Neural crest cell (in vitro differentiated cells): ENCODE measurements at places on chromosomes 16 and 17.

- no peak for DNase-seq
Measured at GRCh38 chr17:69473841-69474831, 59.6 kb downstream of the MAP2K6 start.

DNA sequence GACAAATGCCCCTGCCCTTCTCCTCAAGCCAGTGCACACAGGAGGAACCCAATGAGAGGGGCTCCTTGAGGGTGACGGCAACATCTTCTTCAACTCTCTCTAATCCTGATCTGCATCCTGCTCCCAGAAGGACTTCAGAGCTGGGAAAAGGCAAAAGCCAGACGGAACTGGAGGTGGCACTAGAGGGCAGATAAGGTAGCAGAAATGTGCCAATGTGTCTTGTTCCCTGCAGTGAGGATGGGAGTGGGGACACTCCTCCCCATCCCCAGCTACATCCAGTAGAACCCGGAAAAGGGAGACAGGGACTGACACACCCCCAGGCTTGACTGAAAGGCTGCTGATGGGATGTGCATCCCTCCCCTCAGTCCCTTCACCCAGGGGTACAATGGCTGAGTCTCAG, 28.5 kb downstream of the SRCIN1 start:
- no peak for DNase-seq

- no peak for DNase-seq
Measured at GRCh38 chr17:8369944-8370343, 6.6 kb downstream of the KRABD2 start.

DNA sequence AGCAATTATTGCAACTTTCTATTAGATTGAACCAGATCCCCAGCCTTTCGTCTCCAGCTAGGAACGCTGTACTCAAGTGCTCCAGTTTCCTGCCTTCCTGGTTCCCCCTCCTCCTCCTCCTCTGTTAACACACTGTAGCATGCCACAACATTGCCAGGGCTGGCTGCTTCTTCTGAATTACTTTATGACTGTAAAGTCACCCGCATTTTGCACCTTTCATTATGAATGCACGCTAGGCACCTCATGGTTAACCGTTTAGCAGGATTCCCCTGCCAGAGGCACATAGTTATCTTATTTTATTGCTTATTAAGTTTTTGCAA, 4.5 kb downstream of the ZNF423 start:
- no peak for DNase-seq

GRCh38 chr17:3960764-3961163, 3.5 kb downstream of the ATP2A3 start:
- no peak for DNase-seq

DNA sequence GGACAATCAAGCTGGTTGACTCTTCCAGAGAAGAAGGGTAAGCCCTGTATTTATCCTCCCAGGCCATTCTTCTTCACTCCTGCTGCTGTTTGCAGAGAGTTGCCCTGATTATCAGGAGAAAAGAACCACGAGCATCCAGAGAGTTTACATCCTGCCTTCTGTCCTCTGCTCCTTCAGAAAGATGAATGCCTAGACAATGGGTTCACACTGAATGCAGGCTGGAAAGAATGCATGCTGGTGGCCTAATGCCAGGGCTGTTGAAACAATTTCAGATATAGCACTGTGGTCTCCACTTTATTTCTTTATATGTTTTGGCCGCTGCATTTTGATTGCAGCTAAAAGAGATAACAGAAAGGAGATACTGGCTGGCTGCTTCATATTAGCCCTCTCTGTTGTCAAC, 21.2 kb upstream of the HAS3 start:
- DNase-seq = no peak

DNA sequence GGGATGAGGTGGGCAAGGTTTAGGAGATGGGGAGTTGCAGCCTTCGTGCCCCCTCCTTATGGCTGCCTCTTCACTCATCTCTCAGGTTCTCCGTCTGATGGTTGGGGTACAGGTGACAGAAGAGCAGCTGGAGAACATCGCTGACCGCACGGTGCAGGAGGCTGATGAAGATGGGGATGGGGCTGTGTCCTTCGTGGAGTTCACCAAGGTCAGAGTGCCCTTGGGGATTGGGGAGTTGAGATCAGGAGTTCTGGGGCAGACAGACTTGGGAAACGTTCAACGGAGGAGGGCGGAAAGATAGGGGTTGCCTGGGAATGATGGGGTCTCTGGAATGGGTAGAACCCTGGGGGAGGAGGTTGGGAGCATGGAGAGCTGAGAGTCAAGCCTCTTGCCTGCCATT, 2.3 kb downstream of the CHP2 start:
- no peak for DNase-seq

- DNase-seq = no peak
Measured at GRCh38 chr17:15918661-15919259, 26.2 kb upstream of the ADORA2B start.

GRCh38 chr16:15053904-15054303, 2.0 kb downstream of the NTAN1 start:
- DNase-seq = no peak

DNA sequence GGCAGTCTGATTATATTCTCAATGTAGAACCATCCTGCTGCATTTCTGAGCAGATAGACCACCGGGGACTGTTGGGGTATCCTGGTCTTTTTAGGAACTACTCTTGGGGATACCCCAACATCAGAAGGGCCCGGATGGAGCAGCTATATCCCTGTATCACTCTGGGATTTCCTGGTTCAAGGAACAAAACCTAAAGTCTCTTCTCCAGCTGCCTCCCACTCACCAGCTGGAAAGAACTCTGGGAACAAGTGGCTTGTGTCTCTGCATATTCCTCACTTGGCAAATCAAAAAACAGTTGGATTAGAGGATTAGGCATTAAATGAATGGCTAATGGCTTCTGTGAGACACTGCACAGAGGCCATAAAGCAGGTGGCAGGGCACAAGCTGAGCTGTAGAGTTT, 62.3 kb upstream of the HS3ST2 start:
- no peak for DNase-seq

- no peak for DNase-seq
Measured at GRCh38 chr17:30395398-30396022, 16.8 kb downstream of the CPD start.

- DNase-seq = no peak
Measured at GRCh38 chr17:27413315-27413714, 42.9 kb upstream of the KSR1 start.

GRCh38 chr16:75064403-75065148, 52.0 kb downstream of the LDHD start:
- DNase-seq = no peak

- DNase-seq = no peak
Measured at GRCh38 chr17:1270210-1271029, at the start of gene BHLHA9. BHLHA9 (plus strand) TSS chr17:1270444; CDS start chr17:1270564, 120 bp downstream.

GRCh38 chr16:26672206-26672605, 394.5 kb upstream of the C16orf82 start:
- DNase-seq = no peak

DNA sequence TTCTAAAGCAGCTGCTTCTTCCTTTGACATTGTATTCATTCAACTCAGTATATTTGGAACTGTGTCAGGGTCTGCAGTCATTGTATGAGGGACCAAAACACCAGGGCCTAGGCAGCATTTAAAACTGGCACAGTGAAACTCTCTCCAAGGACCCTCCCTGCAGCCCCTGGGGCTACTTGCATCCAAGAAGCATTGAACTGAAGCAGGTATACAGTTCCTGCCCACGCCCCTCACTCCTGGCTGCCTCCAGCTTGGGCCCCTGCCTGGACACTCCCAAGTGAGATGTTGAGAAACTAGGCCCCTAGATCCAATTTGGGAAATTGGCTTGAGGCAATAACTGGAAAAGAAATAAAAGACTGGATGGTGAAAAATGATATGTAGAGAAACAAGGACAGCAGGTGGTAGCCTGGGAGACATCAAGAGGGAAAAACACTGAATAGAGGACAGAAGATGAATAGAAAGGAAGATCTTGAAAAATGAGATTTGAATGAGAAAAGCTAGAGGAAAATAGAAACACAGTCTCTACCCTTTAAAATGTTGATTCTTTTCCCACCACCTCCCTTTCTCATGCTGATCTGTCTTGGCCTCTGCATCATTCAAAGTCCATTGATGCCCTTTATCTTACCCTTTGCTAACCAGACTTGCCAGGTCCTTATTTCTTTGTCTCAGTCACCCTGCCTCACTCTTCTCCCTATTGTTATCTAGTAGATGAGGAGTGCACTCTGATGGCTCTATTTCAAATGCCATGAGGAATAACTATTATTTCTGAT, 368.8 kb upstream of the CDH8 start:
- DNase-seq = no peak

- no peak for DNase-seq
Measured at GRCh38 chr16:89410322-89410721, 80.0 kb downstream of the ANKRD11 start.

DNA sequence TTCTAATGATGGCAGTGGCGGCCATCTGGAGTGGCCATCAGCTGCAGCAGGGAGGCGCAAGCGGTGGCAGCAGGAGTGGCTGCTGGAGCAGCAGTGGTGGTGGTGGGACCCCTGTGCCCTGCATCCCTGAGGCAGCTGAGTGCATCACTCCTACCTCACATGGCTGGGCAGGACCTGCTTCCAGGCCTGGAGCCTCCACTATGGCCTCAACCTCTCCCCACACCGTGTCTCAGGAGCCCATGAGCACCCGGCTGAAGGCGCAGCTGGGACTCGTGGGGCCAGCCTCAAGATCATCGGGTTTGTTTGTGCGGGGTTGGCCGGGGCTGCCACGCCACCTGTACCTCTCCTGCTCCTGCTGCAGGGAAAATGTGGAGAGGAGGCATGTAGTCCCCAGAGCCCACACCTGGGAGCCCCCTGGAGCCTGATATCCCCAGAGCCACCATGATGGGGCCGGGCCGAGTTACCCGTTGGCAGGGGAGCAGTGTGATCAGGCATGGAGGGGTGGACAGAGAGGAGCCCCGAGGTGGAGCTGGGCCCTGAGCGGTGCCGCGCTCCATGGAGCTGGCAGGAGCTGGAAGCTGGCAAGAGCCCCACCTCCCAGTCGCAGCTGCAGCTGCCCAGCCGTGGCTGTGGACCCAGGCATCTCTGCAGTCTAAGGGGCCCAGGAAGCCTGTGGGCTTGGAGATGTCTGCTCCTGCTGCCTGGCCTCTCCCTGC, 16.7 kb downstream of the RHOT1 start:
- no peak for DNase-seq

DNA sequence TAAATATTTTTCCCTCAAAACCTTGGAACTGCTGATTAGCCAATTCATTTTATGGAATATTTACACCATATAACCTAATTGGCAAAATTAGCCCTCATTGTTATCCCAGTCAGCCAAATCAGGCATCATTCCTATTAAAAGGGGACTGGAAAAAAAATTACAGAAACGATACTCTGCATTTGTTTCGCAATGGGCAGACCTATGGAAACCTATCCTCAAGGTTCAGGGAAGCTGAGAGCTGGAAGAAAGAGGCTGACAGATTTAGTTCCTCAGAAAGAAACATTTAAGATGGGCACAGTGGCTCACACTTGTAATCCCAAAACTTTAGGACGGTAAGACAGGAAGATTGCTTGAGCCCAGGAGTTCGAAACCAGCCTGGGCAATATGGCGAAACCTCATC, 85.6 kb upstream of the RPH3AL start:
- no peak for DNase-seq

GRCh38 chr16:81574168-81574567, 129.6 kb downstream of the CMIP start:
- DNase-seq = no peak

- no peak for DNase-seq
Measured at GRCh38 chr16:17567455-17567854, 96.7 kb upstream of the XYLT1 start.

- no peak for DNase-seq
Measured at GRCh38 chr16:27820646-27821345, 242.7 kb downstream of the GSG1L start.

DNA sequence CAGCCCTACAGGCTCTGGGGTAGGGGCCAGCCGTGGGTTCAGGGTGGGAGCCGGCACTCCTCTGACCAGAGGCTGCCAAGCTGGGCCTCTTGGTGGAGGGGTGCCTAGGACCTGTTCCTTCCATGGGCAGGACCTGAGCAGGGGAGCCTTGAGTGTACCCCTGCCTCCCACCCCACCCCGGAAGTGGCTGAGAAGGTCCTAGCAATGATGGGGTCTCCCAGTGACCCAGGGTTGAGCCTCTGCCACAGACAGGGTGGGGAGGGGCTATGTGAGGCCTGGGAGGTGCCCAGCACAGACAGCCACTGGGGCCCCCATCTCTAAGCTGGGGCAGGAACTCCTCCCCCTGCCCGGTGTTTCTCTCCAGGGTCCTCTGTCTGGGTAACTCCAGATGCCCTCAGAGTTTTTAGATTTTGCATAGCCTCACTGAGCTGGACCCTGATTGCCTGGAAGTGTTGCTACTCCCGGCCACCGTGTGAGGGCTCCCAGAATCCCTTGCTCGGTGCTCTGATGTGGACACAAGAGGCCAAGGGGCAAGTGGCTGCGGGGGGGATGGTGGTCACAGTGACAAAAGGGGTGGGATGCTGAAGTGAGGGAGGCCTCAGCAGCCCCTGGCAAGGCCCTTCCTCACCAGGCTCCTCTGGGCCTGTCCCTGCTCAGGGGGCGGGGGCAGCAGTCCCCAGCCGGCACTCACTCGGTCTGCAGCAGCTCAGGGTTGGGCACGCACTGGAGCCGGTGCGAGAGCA, 6.4 kb upstream of the MTSS2 start:
- DNase-seq = peak; percentile 49

GRCh38 chr17:77619326-77619725, 339.2 kb upstream of the TNRC6C start:
- no peak for DNase-seq

DNA sequence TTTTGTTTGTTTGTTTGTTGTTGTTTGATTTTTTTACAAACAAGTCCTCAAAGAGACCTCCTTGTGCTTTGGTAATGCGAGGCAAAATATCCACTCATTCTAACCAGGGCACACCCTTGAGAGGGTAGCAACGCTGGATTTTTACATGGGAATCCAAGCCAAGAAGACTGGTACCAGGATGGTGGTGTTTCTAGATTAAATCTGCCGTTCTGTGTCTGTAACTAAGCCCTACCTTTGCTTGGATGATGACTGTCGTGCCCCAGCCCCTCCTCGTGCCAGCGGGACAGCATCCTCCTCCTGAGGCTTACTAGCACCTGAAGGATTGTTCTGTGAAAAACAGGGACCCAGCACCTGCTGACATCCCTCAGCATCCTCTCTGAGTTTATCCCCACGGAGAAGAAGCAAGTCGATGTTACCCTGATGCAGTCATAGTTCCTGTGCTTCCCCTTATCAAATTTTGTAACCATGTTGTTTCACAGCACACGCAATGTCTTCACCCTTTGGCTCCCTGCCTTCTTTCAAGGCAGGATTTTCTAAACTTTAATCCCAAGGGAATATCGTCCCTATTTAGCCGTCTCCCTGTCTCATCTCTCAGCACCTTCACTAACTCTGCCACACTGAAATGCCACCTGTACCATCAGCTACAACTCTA, 5.1 kb upstream of the HSBP1 start:
- no peak for DNase-seq
